ENCODE measurements at places on chromosomes 16 and 17.

DNA sequence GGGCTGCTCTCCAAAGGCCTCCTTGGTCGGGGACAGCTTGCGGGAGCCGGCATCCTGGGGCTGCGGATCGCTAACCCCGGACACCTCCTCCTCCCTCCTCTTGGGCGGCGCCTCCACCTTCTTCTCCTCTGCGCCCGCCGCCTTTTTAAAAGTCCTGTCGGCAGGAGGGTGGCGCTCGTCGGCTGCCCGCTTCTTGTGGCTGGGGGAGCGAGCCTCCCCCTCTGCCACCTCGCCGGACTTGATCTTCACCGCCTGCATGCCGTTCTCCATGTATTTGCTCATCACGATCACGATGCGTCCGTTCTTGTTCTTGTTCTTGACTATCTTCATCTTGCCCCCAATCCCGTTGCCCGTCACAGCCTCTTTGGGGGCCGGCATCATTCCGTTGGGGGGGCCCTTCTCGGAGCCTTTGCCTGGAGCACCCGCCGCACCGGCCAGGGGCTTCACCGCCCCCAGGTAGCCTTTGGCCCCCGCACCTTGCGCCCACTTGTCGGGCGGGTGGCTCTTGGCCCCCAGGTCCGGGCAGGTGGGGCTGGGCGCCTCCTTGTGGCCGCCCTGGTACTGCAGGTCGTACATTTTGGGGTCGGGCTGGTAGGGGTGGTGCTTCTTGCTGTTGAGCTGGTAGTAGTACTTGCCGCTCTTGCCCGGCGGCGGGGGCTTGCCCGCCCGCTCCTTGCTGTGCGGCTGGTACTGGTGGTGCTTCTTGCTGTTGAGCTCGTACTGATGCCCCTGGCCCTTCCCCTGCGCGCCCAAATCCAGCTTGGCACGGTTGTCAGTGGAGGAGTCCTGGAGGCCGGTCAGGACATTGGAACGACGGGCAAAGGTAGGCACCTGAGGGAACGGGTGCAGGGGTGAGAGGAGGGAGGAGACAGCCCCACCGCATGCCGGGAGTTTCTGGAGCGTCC, 4.4 kb downstream of the CBX4 start:
- DNase-seq, result no peak

- no peak for DNase-seq
Measured at GRCh38 chr16:85657267-85657650, 31.5 kb downstream of the GINS2 start.

GRCh38 chr17:21291357-21291756, 6.8 kb downstream of the MAP2K3 start:
- no peak for DNase-seq

GRCh38 chr16:29650771-29651170, 12.3 kb upstream of the SPN start:
- DNase-seq, result no peak

DNA sequence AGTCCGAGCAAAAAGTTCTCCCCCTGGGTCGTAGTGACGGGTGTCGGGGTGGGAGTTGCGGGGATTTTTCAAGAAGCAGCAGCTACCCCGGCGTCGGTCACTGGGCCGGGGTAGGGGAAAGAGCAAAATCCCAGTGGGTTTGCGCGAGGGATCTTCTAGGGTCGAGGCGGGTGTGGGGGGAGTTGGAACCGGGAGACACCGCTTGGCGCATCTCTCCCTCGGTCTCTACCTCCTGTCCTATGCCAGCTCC, 2.3 kb upstream of the UBTF start:
- no peak for DNase-seq

DNA sequence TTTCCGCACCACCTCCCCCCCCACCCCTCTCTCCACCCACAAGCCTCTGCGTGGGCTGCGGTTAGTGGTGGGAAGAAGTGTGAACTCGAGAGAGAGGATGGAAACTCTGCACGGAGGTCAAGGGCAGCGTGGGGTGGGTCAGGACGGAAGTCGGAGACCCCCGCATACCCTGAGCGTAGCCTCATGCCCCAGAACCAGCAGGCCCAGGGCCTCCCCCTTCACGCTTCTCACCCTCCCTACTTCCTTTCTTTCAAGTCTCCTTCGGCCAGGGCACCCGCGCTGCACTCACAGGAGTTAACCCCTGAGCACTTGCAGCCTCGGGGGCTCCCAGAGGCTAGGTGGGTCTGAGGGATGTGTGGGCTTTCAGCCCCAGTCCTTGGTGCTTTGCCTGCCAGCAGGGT, 9.2 kb downstream of the TBKBP1 start:
- no peak for DNase-seq

- DNase-seq, result no peak
Measured at GRCh38 chr17:6134721-6135120, 64.5 kb downstream of the WSCD1 start.

- no peak for DNase-seq
Measured at GRCh38 chr16:4393240-4393600, 21.6 kb downstream of the VASN start.

- DNase-seq, result no peak
Measured at GRCh38 chr17:81034168-81034777, 678 bp upstream of the BAIAP2 start.

- no peak for DNase-seq
Measured at GRCh38 chr17:33484559-33484958, 191.5 kb upstream of the ASIC2 start.

DNA sequence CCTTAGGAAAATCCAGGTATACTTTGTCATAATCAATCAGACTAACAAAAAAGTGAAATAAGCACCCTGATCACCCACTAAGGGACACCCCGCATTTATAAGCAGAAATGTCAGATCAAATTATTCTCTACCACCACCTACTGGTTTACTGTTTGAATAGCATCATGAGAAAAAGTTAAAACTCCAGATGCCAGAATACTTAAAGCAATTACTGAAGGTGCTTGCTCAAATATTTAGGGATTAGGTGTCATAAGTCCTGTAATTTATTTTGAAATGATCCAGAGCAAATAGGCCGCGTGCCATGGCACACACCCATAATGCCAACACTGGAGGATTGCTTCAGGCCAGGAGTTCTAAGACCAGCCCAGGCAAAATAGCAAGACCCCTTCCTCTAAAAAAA, 2.3 kb downstream of the TOP2A start:
- no peak for DNase-seq

DNA sequence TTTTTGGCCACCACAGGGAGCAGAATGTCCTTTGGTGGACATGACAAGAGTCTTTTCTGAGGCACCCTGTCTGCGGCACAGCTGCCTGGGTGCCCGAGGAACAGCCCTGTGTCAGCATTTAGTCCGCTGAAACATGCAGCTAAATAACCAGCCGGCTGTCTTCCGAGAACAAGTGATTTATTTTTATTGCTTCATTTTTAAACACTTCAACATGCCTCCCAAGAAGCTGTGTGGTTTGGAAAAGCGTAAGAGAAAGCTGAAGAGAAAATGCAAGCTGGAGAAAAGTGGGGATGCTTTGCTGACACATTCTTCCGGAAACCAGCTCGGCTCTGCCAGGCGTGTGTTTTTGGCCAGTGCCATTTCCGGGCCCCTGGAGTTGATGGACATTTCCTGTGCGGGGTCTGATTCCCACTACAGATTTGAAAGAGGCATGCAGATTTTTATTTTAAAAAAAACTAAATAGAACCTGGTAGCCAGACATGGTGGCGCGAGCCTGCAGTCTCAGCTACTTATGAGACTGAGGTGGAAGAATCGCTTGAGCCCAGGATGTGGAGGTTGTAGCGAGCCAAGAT, 94.7 kb downstream of the SEC14L1 start:
- DNase-seq, result no peak

DNA sequence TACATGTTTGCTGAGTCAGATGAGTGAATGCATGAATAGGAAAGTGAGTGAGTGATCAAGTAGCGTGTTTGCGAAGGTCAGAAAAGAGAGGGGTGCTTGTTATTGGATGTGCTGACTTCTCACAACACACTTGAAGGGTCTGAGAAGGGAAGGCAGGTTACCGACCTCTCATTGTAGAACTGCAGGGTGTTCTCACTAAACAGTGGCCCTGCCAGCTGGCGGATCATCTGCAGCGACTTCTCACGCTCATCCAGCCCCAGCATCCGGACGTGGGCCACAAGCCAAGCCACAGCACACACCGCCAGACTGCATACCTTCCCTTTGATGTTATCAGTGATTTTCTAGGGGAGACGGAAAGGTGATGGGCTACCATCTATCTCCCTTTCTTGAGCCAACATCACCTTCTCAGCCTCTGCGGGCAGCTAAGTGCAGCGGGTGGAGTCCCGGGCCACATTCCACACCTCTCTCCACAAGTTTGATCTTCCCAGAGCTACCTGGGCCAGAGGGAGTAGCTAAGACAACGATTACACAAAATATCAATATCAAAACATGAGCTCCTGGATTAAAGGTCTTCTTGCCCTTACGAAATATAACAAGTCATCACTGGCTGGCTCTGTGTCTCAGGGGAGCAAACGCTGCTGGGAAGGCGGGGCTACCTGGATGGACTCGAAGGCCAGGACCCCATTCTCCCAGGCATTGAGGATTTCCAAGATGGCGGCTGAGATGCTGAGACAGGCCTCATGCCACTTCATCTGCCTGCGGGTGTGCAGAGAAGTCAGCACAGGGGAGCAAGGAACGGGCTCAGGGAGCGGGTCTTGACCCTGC, 11.0 kb downstream of the CSF3 start:
- DNase-seq, result peak; percentile 18

- DNase-seq, result no peak
Measured at GRCh38 chr17:40516581-40517285, 15.3 kb upstream of the TNS4 start.

DNA sequence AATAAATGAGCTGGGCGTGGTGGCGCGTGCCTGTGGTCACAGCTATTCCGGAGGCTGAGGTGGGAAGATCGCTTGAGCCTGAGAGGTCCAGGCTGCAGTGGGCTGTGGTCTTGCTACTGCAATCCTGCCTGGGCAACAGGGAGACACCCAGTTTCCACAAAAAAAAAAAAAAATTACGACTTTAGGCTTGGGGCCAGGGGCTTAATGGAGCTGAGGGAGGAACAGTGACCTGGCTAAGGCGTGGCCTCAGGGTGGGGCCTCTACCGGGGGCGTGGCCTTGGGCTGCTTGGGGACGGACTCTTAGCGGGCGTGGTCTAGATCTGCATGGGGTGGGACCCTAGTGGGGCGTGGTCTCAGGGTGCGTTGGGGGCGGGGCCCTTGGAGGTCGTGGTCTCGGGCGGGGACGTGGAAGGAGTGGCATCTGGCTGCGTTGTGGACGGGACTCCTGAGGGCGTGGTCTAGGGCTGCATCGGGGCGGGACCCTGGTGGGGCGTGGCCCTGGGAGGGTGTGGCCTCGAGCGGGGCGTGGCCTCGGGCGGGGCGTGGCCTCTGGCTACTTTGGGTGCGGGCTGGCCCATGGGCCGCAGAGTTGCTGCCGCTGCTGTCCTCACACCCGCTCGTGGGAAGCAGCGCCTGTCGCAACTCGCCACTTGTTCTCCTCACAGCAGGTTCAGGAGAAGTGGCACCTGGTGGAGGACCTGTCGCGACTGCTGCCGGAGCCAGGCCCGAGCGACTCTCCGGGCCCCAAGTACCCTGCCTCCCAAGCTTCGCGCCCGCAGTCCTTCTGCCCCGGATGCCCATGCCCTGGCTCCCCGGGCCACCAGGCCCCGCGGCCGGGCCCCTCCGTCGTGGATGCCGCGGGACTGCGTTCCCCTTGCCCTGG, 5.8 kb upstream of the C17orf99 start:
- peak; percentile 83 for DNase-seq

- DNase-seq, result no peak
Measured at GRCh38 chr17:39679521-39680192, 8.2 kb downstream of the PGAP3 start.

DNA sequence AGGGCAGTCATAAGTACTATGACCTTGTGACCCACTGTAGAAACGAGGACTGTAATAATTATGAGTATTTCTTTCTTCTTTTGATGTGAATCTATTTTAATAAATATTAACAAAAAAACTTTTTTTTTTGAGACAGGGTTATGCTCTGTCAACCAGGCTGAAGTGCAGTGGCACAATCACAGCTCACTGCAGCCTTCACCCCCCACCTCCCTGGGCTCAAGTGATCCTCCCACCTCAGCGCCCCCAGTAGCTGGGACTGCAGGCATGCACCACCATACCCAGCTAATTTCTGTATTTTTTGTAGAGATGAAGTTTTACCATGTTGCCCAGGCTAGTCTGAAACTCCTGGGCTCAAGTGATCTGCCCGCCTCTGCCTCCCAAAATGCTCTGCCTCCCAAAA, 32.6 kb downstream of the SCPEP1 start:
- no peak for DNase-seq

DNA sequence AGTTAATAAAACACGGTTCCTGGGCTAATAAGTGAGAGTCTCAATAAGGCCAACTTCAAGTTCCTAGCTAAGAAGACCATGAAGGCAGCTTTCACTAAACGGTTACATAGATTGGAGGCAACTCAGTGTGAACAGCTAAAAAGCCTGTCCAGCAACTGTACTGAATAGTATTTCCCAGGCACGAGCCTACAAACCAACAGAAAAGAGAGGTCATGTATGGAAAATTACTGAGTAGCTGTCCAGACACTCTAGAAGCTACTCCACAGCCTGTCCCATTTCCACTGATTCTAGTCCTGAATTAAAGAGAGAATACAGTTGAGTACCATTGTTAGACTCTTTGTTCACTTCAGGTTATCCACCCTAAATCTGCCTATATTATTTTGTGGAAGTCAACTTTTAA, 36.5 kb upstream of the C17orf78 start:
- DNase-seq, result no peak

GRCh38 chr16:85570735-85571562, 42.2 kb upstream of the GSE1 start:
- no peak for DNase-seq

- DNase-seq, result no peak
Measured at GRCh38 chr17:63274146-63274545, 172.0 kb downstream of the CYB561 start.

DNA sequence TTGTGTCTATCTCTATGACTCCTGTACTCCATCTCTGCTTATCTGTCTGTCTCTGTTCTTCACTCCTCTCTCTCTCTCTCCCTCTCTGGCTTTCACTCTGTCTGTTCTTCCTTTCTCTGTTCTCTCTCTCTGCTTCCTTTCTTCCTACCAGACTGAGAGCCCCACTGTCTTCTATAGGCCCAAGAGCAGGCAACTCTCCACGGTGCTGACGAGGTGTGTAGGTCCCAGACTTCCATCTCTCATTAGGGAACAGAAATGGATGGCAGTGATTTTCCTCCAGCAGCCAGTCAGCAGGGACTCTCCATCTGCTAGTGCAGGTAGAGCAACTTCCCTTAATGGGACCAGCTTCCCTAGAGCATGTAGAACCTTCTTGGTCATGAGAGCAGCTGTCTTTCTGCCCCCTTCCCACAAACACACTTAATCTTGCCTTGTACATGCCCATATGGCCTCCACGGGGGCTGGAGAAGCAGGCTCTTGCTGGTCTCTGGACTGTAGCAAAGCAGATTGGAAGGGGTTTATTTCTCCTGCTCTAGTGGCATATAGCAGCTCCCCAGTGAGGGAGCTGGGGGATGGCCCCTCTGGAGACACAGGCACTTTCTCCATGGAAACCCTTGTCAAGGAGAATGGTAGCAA, 47.8 kb upstream of the NLRP1 start:
- DNase-seq, result no peak
